ENCODE measurements at places on chromosomes 11 and 22.

DNA sequence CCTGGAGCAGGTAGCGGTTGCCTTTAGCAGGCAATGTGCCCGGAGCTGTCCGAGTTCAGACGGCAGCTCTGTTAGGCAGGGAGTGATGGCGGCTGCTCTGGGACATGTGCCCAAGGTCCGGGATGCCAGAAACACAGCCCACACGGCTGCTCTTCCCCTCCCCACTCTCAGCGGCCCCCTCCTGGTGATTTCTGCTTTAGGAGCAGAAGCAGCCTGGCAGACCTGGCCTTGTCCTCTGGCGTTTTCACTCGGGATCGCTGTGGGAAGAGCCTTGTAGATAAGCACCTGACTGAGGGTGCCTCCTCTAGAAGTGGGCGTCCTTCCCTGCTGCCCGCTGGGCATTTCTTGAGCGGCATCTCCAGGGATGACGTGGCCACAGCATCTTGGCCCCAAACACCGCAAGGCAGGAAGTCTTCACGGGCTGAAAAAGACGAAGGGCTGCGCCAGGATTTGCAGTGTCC, 392.2 kb downstream of the TBC1D22A start:
- DNase-seq = no peak

DNA sequence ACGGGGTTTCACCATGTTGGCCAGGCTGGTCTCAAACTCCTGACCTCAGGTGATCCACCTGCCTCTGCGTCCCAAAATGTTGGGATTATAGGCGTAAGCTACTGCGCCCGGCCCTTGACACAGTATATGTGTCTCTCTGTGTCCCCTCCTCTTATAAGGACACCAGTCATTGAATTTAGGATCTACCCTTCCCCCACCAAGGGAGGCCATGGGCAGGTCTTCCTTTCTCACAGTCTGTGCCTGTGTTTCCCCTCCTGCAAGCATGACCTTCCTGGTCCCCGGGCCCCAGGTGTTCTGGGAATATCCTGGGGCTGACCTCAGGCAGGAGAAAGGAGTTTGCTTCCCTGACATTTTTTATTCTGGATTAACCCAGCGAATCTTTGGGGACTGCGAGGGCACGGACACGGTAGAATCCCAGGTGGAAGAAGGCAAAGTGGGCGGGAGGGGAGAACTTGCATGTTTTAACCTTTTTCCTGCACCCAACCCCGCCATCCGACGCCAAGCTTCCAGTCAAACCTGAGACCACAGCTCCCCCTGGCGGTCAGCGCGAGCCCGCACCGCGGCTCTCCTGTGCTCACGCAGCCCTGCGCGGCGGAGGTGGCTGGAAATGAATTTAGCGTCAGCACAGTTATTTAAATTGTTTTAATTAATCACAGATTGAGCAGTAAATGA, 42.1 kb upstream of the ISX start:
- DNase-seq = no peak

GRCh38 chr22:38218661-38219622, 17.1 kb downstream of the MAFF start:
- DNase-seq = no peak

GRCh38 chr11:44006917-44007361, 40.8 kb upstream of the ACCSL start:
- DNase-seq = no peak

DNA sequence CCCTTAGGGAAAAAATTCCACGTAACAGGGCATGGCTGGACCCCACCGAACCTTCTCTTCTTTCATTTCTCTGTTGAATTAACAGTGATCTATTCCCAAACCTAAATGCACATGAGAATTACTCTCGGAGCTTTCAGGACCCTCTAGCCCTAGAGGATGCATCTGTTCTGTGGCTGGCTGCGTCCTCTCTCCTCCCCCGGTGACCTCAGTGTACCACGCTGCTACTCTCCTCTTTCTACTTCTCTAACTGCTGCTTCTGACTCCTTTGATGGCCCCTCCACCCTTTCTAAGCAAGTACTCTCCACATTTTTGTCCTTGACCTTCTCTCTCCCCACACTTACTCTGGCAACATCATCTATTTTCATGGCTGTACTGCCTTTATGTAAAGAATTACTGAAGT, 12.1 kb upstream of the APOA1 start:
- DNase-seq = no peak

GRCh38 chr11:111409915-111410314, 30.8 kb upstream of the POU2AF1 start:
- no peak for DNase-seq

GRCh38 chr11:37107831-37108230, 509.8 kb upstream of the RAG2 start:
- DNase-seq = no peak

GRCh38 chr11:25862159-25862558, 469.8 kb upstream of the ANO3 start:
- DNase-seq = no peak

DNA sequence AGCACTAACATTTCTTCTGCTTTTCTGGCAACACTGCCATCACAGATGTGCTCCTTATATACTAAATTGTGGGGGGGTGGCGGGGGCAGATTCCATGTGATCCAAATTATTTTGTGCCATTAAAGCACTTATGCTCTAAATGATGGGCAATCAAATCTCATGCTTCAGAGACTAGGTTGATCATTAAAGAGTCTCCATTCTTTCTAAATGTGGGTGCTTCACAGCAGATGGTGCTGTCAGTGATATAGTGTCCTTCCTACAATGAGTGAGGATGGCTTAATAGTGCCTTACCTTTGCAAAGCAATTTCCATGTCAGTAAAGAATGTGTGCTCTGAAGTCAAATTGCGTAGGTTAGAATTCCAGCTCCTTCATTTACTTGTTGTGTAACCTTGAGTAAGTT, 589.8 kb downstream of the ETS1 start:
- no peak for DNase-seq

GRCh38 chr22:37137131-37137530, 12.6 kb downstream of the IL2RB start:
- DNase-seq = no peak

- no peak for DNase-seq
These were observed 27.2 kb downstream of the GRAMD1B start for GRCh38 chr11:123457187-123457770.

GRCh38 chr11:43021466-43021865, 290.3 kb upstream of the API5 start:
- no peak for DNase-seq

DNA sequence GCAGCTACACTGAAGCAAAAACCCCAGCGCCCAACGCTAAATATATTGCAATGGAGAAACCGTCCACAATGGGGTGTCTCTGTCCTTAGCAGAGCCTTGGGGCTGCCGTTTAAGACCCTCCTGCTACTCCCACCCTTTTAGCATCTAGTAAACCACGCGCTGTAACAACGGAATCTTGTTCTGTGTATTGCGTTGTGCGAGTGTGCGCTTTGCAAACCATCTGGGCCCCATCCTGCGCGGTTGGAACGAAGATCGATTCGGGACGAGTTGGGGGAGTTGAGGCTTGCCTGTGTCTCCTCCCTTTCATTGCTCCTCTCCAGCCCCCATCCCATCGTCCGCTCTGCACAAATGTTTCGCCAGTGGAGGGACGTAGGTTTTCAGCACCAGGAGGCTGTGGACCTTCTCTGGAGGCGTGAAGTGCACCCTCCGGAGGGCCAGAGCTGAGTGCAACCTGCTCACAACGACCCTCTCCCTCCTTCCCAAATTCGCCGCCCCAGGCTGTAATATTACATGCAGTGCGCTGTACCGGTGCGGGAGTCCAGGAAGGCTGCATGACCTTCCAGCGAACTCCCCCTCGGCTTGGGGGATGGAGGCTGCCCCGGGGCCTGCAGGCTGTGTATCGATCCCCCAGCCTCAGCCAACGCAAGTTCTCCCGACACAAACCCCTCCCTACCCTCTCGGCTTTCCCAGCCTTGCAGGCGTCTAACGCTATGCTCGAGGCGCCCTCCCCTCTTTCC, 1.6 kb upstream of the KMT2A start:
- DNase-seq = no peak

DNA sequence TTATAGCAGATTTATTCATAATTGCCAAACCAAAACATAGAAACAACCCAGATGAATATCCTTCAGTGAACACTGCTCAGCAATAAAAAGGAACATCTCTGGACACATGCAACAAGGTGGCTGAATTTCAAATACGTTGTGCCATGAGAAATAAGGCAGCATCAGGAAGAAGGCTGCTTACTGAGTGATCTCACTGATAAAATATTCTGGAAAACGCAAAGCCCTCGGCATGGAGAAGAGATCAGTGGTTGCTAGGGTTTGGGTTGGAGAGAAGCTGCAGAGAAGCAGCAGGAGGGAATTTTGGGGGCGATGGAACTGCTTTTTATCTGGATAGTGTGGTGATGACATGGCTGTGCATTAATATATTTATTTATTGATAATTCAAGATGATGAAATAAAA, 11.0 kb upstream of the SHANK2 start:
- DNase-seq = no peak

DNA sequence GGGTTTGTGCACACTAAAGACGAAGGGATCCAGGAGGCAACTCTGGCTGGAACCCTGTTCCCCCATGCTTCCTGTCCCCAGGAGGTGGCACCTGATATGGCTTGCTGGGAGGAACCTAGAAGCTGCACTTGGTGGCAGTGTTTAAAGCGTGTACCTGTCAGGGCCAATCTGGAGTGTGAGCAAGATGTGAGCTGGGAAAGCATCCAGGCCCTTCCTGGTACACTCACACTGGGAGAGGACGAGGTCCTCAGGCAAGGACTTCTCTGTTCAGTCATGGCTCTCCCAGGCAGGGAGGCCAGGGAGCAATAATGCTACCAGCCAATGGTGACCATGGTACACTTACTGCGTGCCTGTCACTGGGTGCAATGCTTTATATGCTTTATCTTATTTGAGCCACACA, 130.7 kb upstream of the NECTIN1 start:
- no peak for DNase-seq

GRCh38 chr11:67261946-67262681, 4.2 kb upstream of the GRK2 start:
- DNase-seq = no peak

GRCh38 chr22:42561856-42562255, 8.1 kb downstream of the SERHL2 start:
- DNase-seq = no peak

DNA sequence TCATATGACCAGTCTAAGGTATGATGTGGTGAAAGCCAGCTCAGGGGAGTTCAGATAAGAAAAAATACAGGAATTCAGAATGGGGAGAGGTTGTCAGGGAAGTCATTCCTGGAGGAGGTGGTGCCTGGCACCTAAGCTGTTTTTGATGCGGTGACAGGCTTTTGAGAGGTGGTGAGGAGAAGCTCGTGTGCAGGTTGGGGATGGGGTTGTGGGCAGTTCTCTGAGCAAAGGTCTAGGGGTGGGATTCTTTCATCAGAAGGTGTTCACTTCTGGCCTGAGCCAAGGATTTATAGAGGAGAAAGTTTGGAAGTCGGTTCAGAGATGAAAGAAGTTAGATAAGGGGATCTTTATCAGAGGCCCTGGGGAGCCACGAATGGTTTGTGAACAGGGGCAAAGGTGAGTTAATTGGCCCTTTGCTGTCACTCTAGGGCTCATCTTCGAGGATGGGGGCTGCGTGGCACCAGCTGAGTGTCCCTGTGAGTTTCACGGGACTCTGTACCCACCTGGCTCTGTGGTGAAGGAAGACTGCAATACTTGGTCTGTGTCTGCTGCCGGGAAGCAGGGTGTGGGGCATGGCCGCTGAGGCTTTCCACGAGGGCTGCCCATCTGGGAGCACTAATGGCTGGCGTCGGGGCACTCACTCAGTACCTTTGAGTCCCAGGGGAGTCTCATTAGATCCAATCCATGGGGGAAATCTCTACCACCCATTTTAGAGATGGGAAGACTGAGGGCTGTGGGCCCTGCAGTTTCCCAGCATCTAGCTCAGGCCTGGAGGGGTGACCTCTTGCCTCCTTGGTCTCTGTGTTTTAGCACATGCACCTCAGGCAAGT, 13.4 kb downstream of the OTOG start:
- DNase-seq = no peak

DNA sequence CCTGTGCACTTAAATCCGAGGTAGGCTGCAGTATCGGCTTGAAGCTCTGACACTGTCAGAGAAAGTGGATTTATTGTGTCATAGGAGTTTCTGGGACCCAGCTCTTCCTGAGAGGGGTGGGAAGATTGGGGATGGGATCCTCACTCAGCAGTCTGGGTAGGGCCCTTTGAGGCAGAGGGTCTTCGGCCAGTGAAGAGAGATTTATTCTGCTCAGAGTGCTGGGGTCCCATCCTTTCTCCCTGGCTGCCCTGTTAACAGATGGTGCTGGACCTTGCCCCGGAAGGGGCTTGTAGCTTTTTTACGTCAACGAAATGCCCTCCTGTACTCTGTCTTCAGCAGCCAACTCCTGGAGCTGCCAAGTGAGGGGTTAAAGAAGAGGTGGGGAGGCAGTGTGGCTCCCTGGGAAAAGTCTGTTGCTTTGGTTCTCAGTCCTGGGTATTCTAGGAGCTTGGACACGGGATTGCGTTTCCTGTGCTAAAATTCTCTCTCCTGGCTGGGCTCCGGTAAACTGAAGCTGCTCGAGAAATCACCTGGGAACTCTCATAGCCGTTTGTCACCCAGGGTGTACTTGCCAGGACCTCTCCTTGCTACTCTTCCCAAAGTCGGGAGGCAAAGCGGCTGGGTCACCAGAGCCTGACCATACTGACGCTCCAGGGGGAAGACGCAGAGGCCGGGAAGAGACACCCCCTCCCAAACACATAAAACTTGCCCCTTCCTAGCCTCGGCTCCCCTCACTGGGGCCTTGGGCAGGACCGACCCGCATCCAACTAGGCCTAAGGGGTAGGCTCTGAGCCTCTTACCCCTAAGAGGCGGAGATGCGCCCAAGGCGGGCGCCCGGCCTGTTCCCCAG, 806 bp upstream of the SMDT1 start:
- DNase-seq = no peak

GRCh38 chr11:60633645-60634044, 65.8 kb upstream of the MS4A8 start:
- no peak for DNase-seq

GRCh38 chr11:1297576-1298473, 11.6 kb downstream of the TOLLIP start:
- DNase-seq = no peak

DNA sequence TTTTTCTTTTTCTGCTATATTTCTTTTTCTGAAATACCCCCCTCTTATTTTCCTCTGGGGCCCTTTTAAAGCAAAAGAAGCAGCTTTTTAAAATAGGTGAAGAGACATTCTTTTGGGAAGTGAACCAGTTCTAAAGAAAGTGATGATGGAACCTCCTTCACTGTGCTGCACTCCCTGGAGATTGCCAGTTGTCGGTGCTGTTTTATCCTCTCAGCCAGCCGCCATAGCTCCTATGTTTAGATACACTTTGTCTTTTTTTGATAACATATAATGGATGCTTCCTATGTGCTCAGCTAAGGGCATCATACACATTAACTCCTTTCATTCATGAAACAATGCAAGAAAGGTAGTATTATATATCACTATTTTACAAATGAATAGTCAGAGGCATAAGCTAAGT, 14.0 kb downstream of the CFAP300 start:
- DNase-seq = no peak

DNA sequence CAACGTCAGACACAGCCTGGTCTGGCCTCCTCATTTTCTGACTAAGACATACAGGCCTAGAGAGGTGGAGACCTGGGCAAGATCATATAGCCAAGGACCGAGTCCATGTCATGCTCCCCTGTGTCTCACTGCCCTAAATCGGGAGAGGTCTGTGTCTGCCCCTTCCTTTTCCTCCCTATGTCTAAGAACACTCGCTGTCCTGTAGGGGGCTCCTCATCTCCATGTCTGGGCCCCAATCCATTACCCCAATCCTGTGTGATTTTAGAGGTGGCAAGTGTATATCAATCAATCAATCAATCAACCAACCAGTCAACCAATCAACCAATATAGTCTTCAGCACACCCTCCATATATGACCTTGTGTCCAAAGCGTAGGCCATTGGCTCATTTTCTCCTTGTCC, 125.7 kb downstream of the KIRREL3 start:
- no peak for DNase-seq

All from NCI-H187 (cell line).